ENCODE measurements at places on chromosomes 6 and 20. TPM values are rescaled to one million over a fixed set of nuclear protein-coding genes. Genes with fewer than 3 reads are reported as not detected.

GRCh38 chr6:122569230-122569771 lies 40.9 kb upstream of the PKIB start:
- DNase-seq = no peak

DNA sequence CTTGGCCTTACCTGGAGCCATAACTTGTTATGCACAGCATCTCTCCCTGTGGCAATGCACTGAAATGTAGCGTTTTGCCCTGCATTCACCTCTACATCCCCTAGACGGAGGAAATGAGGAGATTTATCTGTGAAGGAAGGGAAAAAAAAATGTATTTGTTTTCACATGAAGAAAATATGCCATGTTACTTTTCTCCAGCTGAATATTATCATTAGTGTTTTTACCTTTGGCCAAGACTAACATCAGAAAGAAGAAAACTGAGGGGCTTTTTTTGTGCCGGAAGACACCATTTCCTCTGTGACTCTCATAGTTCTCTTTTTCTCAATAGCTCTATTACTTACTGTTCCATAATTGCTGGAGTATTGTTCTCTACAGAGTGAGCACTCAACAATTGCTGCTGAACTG lies 280.4 kb downstream of the PTPRK start:
- DNase-seq = no peak

GRCh38 chr6:77638129-77638830 lies 14.6 kb upstream of the MEI4 start:
- DNase-seq = no peak

DNA sequence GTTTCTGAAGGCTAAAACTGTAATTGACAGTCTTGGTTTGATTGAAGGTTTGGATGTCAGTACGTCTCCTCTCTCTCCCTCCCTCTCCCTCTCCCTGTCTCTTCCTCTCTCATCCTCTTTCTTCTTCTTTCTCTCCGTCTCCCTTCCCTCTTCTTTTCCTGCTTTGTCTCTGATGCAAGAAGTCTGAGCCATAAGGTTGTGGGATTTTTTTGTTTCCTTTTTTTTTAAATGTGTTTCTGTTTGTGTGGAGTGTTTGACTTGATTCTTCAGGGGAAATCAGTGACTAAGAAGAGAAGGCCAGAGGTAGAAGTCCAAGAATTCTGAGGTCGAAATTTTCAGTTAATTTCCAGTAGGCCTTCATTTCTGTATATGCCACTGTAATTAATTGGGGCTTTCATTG lies 111.9 kb downstream of the FOXO3 start:
- no peak for DNase-seq

DNA sequence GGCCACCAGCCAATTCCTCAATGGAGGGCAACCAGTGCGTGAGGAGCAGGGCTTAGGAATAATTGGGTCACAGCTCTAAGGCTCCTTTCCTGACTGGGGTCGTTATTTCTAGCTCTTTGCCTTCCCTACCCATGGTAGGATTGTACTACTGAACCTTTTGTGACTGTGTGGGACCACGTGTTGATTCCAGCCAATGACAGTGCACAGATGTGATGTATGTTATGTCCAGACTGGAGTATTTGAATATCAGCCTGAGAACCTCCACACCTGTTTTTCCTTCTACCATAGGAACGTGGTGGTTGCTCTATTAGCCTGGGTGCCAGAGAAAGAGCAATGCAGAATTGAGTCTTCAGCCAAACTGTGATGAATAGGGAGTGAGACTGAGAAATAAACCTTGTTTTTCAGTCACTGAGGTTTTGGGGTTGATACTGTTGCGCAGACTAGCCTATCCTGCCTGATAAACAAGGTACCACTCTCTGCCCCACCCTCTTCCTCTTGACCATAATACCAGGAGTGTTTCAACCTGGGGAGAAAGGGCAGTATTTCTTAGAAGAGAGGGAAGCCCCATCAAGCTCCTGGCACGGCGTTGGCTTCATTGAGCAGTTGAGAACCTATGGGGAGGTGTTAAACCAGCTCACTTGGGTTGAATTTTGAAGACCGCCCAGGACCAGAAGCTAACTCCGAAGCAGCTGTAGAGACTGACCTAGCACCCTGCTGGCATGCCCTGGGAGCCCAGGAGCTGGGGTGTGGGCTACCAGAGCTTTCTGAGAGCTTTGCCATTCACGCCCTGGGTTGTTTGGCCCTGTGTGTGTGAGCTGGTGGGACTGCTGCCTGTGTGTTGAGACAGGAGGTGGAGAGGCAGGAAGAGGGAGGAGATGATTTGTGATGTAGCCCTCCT lies 105.5 kb upstream of the BACH2 start:
- DNase-seq = no peak

- DNase-seq = no peak
These were observed 8.5 kb upstream of the PBOV1 start for GRCh38 chr6:138226700-138227315.

DNA sequence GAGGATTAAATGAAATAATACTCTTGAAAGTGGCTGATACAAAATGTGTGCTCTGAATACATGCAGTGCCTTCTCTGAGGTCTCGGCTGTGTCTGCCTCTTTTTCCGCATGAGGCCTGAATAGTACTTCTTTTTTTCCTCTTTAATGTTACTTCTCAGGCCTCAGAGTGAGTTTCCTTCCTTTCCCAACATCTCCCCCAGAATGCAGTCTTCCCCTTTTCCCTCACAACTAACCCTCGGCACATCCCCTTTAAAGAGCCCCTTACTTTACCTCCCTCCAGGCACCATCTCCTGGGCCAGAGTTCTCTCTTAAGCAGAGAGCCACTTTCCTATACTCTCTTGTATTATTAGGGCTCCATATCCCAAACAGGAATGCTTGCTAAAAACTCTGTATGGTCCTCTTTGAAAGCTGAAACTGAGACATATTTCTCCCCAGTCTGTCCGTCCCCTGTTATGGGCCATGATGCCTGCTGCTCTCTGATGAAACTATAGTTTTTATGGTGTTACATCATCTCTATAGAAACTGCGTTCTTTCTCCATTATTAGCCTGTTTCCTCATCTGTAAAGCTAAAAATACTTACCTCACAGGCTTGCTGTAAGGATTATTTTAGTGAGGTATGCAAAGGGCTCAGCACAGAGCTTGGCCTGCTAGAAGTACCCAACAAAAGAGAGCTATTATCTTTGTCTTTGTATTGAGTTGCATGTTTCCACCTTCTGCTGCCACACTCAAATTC lies 2.3 kb downstream of the PLAGL2 start:
- no peak for DNase-seq

- no peak for DNase-seq
These were observed 217.5 kb downstream of the TMEM200A start for GRCh38 chr6:130583268-130583667.

- no peak for DNase-seq
These were observed 710.2 kb upstream of the POU3F2 start for GRCh38 chr6:98124171-98124570.

- DNase-seq = no peak
These were observed 69.3 kb downstream of the ABHD12 start for GRCh38 chr20:25321262-25321831.

DNA sequence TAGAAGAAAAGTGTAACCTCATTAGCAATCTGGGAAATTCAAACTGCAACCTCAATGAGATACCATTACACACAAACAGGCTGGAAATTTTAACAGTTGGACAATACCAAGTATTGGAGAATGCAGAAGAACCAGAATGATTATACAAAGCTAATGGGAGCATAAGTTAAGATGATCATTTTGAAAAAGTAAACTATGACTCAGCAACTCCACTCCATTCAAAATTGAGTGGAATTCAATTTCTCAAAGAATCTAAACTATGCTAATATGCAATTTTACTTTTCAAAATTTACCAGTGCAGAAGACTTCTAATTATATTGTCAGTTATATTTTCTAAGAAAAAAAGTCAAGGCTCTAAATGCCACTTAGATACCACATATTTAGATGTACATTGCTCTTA lies 17.2 kb downstream of the GPLD1 start:
- no peak for DNase-seq

- DNase-seq = no peak
These were observed 150.3 kb downstream of the MBOAT1 start for GRCh38 chr6:20061952-20062351.

- no peak for DNase-seq
These were observed 532 bp upstream of the PM20D2 start for GRCh38 chr6:89145091-89145955.

DNA sequence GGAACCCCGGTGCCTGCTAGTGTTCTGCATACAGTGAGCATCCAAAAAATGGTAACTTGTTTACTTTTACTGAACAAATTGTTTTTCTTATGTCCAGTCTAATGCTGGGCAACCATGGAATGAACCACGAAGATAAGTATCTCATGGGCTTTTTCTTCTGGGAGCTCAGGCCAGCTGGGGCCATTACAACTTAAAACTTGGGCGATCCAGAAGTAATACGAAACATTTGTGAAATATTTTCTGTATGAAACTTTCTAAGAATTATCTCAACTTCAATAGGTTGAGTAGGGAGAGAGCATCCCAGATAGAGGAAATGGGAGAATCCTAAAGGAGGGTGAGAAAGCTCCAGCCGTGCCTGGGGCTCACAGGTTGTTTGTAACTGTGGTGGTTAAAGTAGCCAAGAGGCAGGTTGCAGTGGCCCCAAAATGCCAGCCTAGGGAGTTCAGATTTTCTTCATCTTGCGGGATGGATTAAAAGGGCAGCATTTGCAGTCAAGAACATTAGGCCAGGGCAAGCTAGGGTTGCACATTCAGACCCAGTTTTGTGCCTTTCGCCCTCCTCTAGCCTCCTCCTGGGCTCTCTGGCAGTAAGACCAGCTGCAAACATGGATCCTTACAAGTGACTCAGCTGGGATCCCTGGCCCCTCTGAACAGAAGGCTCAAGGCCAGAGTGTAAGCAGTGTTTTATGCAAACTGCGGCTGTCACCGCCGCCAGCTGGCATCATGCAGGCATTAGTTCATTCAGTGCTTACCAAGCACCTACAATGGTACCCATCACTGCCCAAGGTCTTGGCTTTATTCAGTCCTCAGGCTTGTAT lies 41.5 kb downstream of the ELMO2 start:
- DNase-seq = no peak

- DNase-seq = no peak
These were observed 154.0 kb upstream of the KCNG1 start for GRCh38 chr20:51176876-51177275.

- DNase-seq = no peak
These were observed 12.0 kb downstream of the WTAP start for GRCh38 chr6:159739341-159739740.

- no peak for DNase-seq
These were observed 127.6 kb upstream of the VGLL2 start for GRCh38 chr6:117137711-117138110.

DNA sequence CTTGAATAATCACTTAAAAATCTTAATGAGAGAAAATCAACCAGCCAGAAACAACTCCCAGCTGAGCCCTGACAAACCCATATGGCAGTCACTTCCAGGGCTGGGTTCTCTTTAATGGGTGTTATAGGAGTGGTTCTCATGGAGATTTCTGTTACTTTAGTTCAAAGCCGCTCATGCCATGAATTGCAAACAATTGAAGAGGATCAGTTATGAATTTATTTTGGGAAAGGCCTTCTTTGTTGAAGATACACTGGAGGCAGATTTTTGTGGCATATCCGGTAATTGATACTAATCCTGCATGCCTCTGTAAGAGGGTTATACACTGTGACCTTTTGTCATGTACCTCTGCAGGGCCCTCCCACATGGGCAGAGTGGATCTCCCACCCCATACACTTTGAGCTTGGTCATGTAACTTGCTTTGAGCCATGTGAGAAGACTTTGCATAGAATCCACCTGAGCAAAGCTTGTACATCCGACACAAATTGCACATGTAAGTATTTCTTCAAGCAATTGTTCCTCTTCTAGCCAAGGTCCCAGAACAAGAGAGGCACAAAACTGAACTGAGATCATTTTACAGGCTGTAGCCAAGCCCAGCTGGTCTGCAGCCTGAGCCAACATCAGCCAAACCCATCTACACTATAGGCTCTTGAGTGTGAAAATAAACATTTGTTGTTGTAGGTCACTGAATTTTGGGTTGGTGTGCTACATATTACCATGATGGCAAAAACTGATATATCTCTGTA lies 492.3 kb downstream of the PREX1 start:
- no peak for DNase-seq

The NT5DC1 gene
- 15.0 TPM for total RNA-seq

The ACSS1 gene
- 30.3 TPM for total RNA-seq

The TNFRSF21 gene
- 136 TPM for total RNA-seq

The SLC35B3 gene
- 34.7 TPM for total RNA-seq

The ZNF292 gene
- total RNA-seq = 48.6 TPM

The NR2E1 gene
- total RNA-seq = not detected

Measured in transverse colon (tissue), 4 donors.